Diencephalon (tissue), 1 donor: ENCODE measurements at places on chromosomes 12 and 14. TPM values are rescaled to one million over a fixed set of nuclear protein-coding genes. Genes with fewer than 3 reads are reported as not detected.

The NELL2 gene
- 462 TPM for total RNA-seq

The ANKS1B gene
- total RNA-seq = 298 TPM

The KRT72 gene
- 0.23 TPM for total RNA-seq

The CISTR gene
- not detected for total RNA-seq

The CCDC184 gene
- total RNA-seq = 30.9 TPM

The LRRC43 gene
- 6.5 TPM for total RNA-seq

The INHBC gene
- not detected for total RNA-seq

The BATF gene
- total RNA-seq = 1.6 TPM

The CLEC12A gene
- total RNA-seq = 0.23 TPM

The NKX2-1 gene
- 21.5 TPM for total RNA-seq

The MED13L gene
- total RNA-seq = 159 TPM

The FNTB gene
- total RNA-seq = 16.4 TPM

The GLI1 gene
- total RNA-seq = 1.6 TPM

The KCNH3 gene
- total RNA-seq = 9.2 TPM

The C1R gene
- total RNA-seq = 6.7 TPM

The PRH1 gene
- total RNA-seq = 63.4 TPM

The SSTR1 gene
- total RNA-seq = 14.3 TPM

The MMP17 gene
- 41.5 TPM for total RNA-seq

The NTS gene
- total RNA-seq = 211 TPM

The DPF3 gene
- 15.5 TPM for total RNA-seq

The SYNE3 gene
- 4.6 TPM for total RNA-seq

The MYH6 gene
- under 0.01 TPM for total RNA-seq

The COQ10A gene
- total RNA-seq = 12.5 TPM

The CLEC1B gene
- total RNA-seq = not detected

The C12orf54 gene
- not detected for total RNA-seq

The KIF5A gene
- total RNA-seq = 114 TPM

The ACOT4 gene
- total RNA-seq = 1.8 TPM

The CLEC4D gene
- total RNA-seq = not detected

The REM2 gene
- total RNA-seq = 5.5 TPM

The HECTD4 gene
- total RNA-seq = 137 TPM
